ENCODE measurements at places on chromosomes 16 and 17.

DNA sequence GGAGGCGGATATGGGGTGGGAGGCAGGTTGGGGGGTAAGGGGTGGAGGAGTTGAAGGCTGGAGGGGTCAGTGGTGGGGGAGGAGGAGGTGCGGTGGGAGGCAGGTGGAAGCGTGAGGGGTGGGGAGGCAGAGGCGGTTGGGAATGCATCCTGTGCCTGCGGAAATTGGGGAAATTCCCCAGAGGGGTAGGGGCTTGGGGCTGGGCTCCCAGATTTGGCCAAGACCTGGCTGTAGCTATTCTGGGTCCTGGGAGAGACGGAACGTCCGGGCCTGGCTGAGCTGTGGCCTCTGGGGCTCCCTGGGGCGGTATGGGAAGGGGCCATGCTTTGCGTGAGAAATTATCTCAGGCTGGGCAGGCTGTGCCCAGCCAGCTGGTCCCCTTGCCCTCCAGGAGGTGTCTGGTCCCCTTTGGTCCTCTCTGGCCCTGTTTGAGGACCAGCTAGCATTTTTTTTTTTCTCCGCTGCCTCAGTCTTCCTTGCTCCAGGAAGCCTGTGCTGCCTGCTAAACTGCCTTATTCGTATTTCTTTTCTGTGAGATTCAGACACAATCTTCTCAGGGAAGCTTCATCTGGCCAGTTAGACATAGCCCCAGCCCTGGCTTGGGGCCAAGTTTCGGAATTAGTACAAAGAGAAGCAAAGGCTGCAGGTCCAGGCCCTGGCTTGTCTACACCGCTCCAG is 7.3 kb upstream of the TRPV2 start:
- DNase-seq, result no peak

GRCh38 chr16:30491744-30492308 is 19.3 kb downstream of the ITGAL start:
- DNase-seq, result peak; percentile 14

DNA sequence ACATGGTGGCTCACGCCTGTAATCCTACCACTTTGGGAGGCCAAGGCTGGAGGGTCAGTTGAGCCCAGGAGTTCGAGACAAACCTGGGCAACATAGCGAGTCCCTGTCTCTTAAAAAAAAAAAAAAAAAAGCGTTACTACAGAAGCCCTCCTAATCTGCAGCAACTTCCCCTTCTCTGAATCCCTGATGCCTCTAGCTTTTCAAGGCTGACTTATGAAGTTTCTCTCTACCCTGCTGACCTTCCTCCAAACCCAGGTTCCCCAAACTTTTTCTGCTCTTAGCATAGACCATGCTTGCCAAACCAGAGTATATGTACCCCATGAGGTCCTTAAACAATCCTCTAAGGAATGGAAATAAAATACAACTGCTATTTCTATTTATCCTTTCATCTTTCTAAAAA is 16.4 kb downstream of the LYRM1 start:
- DNase-seq, result no peak

- no peak for DNase-seq
Measured at GRCh38 chr16:29816694-29817441, 916 bp downstream of the PAGR1 start.

DNA sequence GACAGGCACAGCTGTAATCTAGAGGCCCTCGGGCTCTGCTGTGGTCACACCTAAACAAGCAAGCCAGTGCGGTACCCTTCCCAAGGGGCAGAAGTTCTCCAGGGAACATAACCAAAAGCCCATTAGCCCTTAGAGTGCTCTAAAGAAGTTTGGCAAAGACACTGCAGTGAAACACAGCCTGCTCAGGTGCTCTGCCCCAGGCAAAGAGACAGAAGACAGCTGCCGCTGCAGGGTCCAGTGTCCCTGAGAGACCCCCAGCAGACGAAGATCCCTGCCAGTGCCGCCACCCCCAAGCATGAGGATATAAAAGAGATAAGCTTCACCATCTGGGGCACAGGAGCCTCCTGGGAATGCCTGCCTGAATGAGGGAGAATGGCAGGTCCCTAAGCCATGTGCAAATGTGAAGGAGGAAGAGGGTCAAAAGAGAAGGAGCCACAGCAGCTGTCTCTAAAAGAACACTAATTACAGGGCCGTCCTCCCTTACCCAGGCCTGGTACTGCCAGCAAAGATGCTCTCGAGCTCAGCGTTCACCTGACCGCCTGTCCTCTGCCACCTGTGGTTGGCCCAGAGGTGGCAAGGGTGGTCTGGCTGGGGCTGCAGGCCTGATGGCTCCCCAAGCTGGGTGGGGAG is 29.7 kb downstream of the CUEDC1 start:
- no peak for DNase-seq

DNA sequence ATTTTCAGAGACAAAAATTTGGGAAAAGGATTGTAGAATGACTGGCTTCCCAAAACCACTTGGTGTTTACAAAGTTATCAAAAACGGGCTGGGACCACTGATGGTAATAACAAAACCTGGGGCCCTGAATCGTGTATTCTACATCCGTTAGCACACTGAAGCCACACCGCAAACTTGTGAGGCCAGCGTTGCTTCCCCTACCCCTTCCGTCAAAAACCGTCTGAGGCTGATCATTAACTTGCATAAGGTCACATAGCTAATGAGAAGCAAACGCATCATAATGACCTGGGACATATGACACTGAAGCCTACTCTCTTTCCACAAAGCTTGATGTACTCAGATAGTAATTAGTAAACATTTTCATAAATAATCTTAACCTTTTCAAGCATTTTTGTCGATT is 704.3 kb downstream of the MAF start:
- no peak for DNase-seq

GRCh38 chr17:78618264-78619066 is 41.3 kb upstream of the DNAH17 start:
- no peak for DNase-seq

GRCh38 chr16:14464796-14465195 is 165.3 kb downstream of the PARN start:
- DNase-seq, result no peak

DNA sequence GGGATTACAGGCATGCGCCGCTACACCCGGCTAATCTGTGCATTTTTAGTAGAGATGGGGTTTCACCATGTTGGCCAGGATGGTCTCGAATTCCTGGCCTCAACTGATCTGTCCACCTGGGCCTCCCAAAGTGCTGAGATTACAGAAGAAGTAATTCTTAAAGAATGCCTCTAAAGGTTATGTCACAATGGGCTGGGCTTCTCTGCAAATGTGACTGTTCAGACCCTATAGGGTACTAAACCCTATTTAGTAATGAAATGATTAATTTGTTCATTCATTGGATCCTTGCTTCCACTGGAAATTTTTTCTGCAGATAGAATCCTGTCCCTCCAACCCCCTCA is 108.8 kb upstream of the CORO6 start:
- no peak for DNase-seq

GRCh38 chr17:58944166-58944565 is 162.5 kb downstream of the TRIM37 start:
- no peak for DNase-seq

GRCh38 chr17:65593092-65593854 is 31.8 kb upstream of the AXIN2 start:
- DNase-seq, result no peak

DNA sequence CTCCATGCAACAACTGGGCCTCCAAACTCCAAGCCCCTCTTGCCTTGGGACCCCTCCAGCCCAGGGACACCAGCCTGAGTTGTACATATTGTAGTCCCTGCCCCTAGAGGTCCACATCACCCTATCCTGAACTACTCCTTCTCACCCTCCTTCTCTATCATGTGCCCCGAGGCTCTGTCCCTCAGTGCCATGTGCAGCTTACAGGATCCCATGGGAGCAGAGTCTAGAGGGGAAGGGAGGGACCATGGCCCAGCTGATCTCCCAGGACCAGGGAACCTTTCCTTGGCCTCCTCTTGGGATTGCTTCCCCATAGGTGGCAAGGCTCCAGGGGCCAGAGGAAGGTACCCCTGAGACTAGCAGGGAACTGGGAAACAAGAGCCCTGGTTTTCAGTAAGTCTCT is 35.3 kb downstream of the TMEM132E start:
- no peak for DNase-seq

DNA sequence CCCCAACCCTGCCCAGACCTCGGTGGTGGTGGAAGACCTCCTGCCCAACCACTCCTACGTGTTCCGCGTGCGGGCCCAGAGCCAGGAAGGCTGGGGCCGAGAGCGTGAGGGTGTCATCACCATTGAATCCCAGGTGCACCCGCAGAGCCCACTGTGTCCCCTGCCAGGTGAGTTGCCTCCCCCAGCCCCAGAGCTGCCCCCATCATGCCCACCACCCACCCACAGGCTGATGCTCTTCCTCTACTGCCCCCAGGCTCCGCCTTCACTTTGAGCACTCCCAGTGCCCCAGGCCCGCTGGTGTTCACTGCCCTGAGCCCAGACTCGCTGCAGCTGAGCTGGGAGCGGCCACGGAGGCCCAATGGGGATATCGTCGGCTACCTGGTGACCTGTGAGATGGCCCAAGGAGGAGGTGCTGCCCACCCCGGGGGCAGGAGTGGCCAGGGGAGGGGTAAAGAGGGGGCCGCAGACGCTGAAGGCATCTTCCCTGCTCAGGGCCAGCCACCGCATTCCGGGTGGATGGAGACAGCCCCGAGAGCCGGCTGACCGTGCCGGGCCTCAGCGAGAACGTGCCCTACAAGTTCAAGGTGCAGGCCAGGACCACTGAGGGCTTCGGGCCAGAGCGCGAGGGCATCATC is 8.4 kb downstream of the GALK1 start:
- no peak for DNase-seq

- DNase-seq, result no peak
Measured at GRCh38 chr17:4436381-4436780, 2.6 kb downstream of the SPNS3 start.

GRCh38 chr17:39923836-39924690 is 3.3 kb downstream of the ORMDL3 start:
- no peak for DNase-seq

DNA sequence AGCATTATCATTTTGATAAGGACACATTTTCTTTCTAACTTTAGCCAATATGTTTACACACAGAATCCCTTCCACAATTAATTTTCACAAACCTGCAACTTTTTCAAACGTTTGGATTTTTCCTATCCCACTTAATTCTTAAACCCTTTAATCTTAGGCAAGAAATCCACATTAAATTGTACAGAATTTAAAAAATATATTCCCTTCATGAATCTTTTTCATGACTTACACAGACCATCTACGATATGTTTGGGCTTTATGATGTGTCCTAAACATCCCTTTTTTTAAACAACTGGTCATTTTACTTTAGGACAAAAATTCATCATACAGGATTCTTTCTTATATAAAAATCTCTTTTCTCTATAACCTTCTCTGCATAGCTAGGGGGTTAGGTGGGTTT is 241.5 kb upstream of the CNTNAP4 start:
- no peak for DNase-seq

DNA sequence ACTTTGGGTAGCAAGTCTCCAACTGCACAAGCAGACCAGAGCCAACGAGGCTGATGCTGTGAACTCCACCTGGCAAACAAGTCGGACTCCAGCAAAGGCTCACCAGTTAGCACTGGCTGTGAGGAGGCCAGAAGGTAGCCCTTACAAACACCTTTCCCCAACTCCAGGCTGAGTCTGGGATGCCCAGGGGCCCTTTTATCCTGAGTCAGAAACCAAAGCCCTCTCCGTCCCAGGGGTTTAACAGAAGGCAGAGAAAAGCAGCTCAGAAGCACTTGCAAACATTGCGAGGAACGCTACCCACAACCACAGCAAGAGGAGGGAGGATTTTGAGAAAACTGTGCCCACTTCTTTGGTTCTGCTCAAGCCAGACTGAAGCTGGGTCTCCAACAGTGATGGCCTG is 25.0 kb downstream of the CUEDC1 start:
- no peak for DNase-seq

GRCh38 chr17:37729905-37730304 is 15.0 kb downstream of the HNF1B start:
- no peak for DNase-seq

DNA sequence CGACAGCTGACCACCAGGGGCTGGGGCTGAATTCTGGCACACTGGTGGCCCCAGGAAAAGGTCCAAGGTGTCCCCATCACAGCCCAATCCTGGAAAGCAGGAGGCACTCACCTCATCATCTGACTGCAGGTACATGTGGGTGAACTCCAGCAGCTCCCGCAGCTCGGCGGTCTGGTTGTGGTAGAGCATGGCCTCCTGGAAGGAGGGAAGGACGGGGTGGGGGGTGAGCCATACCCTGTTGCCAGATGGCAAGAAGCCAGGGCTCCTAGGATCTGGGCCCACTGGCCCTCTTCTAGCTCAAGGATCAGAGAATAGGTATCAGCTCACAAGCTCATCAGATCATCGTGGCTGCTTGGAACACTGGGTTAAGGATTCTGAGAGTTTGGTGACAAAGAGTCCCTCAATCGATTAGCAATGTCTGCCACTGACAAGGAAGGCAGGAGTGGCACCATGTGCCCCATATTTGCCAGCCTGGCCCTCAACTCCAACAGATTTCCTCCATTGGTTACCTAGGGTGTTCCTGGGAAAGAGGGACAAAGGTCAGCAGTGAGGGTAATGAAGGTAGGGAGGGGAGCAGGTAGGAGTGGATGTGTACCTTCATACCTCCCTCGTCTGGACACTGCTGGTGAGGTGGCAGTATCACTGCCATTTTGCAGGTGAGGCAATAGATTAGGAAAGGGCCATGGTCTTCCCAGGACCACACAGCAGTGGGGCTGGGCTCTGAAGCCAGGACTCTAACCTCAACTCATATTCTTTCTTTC is 4.9 kb downstream of the P3H4 start:
- DNase-seq, result no peak

- DNase-seq, result no peak
Measured at GRCh38 chr16:67407176-67407787, 9.0 kb downstream of the ZDHHC1 start.

DNA sequence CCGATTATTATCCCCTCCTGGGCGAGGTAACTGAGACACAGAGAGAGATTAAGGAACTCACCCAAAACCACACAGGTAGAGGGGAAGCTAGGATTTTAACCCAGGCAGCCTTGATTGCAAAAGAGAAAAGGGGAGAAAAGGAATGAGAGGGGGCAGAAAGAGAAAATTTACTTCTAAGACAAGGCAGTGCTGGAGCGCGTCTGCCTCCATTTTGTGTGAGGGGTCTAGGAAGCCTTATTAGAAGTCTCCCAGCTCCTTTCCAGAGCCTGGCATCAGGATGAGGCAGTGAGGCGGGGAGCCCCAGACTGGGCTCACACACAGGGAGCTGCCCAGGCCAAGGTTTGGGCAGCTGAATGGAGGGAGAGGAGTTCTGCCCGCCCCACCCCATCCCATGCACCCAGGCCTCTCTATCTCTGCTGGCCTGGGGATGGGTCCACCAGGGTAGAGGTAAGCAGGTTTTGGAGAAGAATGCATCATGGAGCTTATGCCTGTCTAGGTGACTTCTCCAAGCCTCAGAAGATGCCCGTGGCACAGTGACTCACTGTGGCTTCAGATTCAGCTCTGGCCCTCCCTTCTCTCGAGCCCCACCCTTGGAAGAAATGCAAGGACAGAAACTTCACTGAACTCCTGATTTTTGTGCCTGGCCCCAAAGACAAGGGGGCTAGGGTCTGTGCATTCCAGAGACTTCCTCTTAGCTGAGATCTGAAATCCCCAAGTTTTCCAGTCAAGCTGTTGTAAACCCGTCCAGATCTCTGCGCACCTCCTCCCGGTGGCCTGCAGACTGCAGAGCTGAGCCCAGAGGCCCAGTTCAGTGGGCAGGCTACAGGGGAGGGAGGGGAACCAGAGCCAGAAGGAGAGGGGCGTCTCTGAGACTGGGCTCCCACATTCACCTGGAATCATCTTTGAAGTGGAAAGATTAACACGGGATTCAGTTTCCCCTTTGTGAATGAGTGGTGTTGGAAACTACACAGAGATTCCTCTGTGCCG is 95.1 kb upstream of the CDH5 start:
- DNase-seq, result no peak

GRCh38 chr16:6545329-6545728 is 787.3 kb upstream of the RBFOX1 start:
- DNase-seq, result no peak
